ENCODE measurements at places on chromosomes 7 and 10.

GRCh38 chr7:13822678-13823077, 166.8 kb downstream of the ETV1 start:
- peak; percentile 78 for DNase-seq
- H3K27ac ChIP-seq = peak overlapping the region; percentile 98
- no peaks in the 10 kb centered on the region for H3K36me3 ChIP-seq
- H3K4me3 ChIP-seq = no peak overlapping the region

DNA sequence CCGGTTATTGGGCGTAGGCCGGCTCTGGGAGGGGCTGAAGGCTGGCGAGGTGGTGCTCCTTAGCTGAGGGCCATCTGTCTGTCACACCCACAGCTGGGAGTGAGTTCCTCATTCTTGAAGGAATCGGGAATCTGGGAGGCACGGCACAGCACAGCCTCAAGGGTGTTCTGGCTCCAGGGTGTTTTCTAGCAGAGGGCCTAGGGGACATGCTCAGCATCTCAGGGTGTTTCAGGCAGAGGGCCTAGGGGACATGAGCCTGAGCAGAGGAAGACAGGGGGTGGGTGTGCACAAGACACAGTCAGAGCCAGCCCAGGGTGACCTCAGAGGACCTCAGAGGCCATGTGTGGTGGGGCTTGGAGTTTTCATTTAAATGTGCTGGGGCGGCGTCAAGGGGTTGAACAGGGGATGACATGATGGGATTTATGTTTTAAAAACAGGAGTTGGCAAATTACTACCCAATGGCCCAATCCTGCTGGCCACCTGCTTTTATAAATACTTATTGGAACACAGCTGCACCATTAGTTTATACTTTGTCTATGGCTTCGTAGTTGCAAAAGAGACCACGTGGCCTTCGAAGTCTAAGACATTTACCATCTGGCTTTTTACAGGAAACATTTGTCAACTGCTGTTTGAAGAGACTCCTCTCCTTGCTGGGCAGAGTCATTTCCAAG, 121.6 kb downstream of the PRKAG2 start:
- H3K36me3 ChIP-seq = no peaks in the 10 kb centered on the region
- DNase-seq = no peak
- no peak overlapping the region for H3K27ac ChIP-seq
- H3K4me3 ChIP-seq = no peak overlapping the region
- H3K27me3 ChIP-seq = no peaks in the 10 kb centered on the region

DNA sequence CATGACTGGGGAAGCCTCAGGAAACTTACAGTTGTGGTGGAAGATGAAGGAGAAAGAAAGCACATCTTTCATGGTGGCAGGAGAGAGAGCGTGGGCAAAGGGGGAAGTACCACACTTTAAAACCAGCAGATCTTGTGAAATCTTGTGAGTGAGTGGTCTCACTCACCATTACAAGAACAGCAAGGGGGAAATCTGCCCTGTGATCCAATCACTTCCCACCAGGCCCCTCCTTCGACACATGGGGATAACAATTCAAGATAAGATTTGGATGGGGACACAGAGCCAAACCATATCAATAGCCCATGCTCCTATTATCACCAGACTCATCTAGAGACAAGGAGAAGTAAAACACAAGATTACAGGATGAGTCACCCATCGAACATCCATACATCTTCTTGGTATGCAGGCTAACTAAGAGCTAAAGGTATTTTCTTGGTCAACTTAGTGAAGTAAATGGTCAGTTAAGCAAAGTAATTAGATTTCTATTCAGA, 55.3 kb upstream of the YAE1 start:
- H3K27me3 ChIP-seq = peaks cover 21% of the 10 kb centered on the region
- no peaks in the 10 kb centered on the region for H3K36me3 ChIP-seq
- peak; percentile 38 for DNase-seq
- H3K27ac ChIP-seq = no peak overlapping the region
- no peak overlapping the region for H3K4me3 ChIP-seq

DNA sequence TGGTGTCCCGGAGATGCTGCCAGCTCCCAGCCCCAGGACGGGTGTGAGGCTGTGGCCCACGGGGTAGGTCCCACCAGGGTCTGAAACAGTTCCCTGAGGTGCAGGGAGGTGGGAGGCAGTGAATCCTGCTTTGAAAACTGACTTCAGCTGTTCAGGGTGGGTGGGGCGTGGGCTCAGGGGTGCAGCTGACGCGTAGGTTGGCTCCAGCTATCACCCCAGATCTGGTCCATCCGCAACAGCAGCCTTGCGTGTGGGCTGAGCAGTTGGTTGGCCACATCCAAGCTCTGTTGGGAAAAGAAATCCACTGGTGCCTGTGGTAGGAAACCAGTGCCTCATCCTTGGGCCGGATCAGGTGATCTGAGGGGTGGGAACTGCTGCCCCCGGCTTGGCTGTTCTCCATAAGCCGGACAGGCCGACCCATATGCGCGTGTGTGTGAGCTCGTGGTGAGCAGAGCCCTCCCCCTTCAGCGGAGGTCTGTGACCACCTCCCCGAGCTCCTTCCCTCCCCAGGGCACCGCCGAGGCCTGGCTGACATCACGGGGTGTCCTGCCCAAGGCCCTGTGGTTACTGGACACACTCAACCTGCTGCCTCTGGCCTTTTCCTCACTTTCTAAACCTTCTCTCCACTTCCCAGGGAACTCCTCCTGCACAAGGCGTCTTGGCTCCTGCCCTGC, 15.4 kb upstream of the FAM20C start:
- no peaks in the 10 kb centered on the region for H3K4me1 ChIP-seq
- H3K27ac ChIP-seq = no peak overlapping the region
- H3K27me3 ChIP-seq = no peaks in the 10 kb centered on the region
- no peaks in the 10 kb centered on the region for H3K36me3 ChIP-seq
- no peak overlapping the region for H3K4me3 ChIP-seq
- DNase-seq = no peak

All from PC-3 (cell line).